ENCODE measurements at places on chromosomes 6 and 20.

- DNase-seq: no peak
Observed at GRCh38 chr6:118709859-118710350, 58.5 kb upstream of the CEP85L start.

DNA sequence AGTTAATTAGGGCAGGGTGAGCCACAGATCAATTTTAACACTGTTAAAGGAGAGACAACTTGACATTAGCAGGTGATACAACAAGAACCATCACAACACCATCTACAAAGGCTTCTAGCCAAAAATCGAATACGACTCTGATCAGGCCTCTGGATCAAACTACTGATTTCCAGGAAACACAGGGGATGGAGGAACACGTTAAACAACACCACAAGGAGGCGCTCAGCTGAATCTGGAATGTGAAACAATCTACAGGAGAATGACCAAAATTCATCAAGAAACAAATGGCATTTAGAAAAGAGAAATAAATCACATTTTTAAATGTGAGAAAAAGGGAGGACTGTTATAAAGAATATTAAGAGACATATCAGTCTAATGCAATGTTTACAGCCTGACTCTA lies 13.5 kb upstream of the MAFB start:
- DNase-seq: no peak

DNA sequence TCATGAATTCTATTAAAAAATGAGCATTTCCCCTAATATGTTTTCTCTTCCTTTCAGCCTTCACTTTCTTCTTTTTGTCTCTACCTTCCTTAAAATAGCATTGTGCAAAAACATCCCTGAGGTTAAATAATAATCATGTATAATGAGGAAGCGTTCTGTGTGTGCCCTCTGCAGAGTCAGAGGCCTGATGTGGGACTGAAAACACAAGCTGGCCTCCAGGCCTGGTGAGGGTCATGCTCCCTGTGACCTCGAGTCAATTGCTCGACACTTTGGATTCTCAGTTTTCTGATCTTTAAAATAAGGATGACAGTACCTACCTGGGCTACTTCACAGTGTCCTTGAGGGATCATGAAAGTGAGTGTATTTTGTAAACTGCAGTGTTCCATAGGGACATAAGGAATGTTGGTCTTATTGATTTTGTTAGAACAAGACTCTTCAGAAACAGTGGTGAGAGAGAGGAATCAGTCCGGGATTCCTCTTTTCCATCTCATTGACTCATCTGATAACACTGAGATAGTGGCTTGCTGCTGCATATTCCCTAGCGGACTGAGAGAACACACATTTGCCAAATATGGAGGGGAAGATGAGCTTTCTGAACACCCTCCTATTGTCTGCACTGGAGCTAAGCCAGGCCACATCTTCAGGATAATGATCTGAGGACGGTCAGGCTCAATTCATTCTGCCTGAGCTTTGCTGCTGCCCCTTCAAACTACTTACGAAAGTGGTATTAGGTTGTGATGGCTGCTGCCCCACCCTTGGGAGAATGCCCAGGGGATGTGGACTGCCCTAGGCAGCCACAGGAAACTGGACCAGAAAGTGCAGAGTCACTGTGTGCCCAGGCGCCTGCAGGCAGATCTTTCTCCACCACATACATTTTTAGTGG lies 39.6 kb upstream of the PDE7B start:
- no peak for DNase-seq

GRCh38 chr6:21992178-21992967 lies 304.5 kb downstream of the PRL start:
- DNase-seq: no peak

DNA sequence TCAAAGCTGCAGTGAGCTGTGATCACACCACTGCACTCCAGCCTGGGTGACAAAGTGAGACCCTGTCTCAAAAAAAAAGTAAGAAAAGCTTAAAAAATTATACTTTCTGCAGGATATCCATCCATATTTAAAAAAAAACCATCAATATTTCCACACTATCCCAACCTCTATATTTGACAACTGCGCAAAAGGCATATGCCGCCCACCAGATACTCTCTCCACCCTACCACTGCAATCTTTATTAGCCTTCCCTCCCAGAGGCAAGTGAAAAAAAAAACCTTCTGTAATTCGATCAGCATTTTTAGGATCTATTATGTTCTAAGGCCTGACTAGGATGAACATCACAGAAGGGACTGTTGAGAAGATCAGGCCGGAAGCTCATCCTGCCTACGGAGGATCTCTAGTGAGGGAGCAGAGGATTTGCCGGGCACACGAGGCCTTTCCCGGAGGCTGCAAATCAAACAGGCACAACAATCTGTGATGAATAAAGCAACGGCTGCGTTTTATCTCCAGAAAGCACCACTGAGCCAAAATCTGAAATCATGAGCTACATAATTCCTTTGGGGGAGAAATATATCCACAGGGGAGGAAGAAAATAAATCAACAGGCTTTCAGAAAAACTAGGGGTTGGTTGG lies 65.9 kb downstream of the GFOD1 start:
- no peak for DNase-seq

DNA sequence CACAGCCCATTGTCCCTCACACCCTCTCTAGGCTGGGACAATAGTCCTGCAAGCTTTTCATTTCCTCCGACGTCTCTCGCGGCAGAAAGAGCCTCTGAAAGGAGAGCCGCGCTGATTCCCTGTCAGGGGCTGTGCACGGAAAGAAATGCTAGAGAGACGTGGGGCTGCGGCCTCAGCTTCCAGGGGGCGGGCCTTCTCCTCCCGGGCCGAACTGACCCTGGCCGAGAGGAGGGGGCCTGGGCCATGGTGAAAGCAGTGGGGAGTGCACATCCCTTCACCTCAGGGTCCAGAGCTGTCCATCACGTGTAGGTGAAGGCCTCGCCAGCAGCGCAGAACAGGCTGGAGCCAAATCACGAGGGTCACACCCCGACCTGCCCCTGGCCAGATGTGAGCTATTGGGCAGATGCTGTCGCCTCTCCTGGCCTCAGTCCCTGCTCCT lies 220.4 kb downstream of the TAF4 start:
- no peak for DNase-seq

DNA sequence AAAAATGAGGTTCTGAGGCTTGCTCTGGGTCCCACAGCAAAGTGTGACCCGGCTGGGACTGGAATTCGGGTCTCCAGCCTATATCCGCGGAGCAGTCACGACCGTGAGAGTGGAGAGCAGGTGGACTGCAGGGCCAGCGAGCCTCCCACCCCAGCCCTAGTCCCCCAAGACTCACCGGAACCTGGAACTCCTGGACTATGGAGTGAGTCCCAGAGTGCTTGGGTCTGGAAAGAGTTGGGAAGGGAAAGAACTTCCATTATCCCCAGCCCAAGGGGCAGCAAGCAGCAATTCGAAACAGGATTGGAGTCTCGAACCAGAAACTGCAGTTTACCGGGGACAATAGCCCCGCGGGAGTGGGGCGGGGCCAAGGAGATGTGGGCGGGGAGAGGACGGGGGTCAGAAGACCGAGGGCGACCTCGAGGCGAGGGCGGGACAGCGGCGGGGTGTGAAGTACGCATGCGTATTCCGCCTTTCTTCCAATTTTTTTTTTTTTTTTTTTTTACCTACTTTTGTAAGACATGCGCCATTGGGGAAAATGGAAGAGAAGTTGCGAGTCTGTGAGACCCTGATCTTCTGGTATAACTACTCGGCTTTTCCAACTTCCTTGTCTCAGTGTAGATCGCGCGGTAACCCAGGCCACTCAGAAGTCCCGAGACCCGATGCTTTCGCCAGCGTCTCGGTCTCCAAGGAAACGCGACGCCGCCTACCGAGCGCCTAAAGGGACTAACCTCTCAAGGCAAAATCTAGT lies at the start of gene C20orf96:
TSS of gene C20orf96 (minus strand) at position 667 of the 748 bp plus-strand sequence. CDS start at position 527, 140 bp downstream.
- peak; percentile 82 for DNase-seq

GRCh38 chr6:73803562-73804241 lies 107.7 kb downstream of the CD109 start:
- DNase-seq: no peak

- no peak for DNase-seq
Observed at GRCh38 chr6:103707596-103708325, 1152.0 kb downstream of the HACE1 start.

DNA sequence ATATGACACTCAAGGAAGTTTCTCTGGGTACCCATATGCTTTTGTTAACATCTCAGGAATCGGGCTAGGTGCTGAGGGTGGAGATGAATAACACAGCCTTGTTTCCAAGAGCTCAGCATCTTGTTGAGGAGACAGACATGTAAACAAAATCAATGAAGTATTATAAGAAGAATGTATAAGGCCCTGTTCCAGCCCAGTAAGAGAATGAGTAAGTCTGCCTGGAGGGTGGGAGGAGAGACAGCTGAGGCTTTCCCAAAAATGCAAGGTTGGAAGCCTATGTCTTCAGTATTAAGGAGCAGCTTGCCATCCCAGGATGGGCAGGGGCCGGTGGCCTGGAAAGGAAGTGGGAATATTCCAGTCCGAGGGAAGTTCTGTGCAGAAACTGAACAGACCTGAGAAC lies 615.3 kb upstream of the BTBD3 start:
- no peak for DNase-seq

- DNase-seq: no peak
Observed at GRCh38 chr6:83307849-83308248, 114.7 kb downstream of the RWDD2A start.

- DNase-seq: no peak
Observed at GRCh38 chr6:91281901-91282300, 695.0 kb upstream of the MAP3K7 start.

DNA sequence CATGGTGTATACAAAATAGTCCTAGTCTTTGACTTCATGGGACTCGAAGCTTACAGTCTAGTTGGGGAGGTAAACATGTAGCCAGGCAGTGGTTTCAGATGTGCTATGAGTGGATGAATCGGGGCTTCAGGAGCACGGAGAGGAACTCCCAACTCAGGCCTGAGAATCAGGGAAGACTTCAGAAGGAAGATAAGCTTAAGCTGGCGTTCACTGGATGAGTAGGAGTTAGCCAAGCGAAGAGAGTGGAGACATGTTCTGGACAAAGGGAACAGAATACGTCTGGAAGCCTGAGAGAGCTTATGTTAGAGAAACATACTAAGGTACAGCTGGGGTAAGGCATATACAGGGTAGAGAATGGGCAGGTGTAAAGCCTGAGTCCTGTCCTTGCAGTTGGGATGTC lies 8.8 kb downstream of the CARMIL1 start:
- no peak for DNase-seq

GRCh38 chr20:24007073-24007595 lies 18.6 kb upstream of the GGTLC1 start:
- no peak for DNase-seq

DNA sequence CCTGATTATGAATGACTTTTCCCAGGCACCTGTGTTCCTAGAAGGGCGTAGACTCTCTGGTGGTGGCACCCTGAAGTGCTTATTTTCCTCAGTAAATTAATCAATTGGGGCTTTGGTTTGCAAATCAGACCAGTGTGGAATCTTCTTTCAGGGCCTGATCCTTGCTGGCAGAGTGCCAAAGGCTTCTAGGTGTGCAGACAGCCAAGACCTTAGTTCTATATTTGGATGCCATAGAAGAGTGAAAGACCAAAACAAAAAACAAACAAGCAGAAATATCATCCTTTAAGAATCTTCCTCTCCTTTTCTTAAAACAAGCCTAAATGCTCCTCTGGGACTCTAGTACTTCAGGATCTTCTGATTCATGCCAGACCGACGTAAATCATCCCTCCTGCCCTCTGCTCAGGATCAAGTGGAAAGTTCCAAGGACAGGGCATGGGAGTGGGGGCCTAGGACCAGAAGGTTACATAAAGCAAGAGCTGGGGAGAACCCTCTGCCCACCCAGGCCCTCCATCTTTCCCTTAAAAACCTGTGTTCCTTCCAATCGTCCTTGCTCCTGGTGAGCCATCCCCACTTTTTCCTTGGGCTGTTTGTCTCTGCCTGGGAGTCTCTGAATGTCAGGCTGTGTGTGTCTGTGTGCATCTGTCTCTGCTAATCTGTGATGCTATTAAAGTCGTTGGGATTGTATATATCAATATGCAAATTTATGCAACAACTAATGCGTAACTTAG lies 70.5 kb upstream of the MYLIP start:
- no peak for DNase-seq

- no peak for DNase-seq
Observed at GRCh38 chr6:88914895-88915598, 48.4 kb downstream of the RNGTT start.

- DNase-seq: no peak
Observed at GRCh38 chr20:15176929-15177328, 839.5 kb upstream of the FLRT3 start.

GRCh38 chr6:160768101-160768500 lies 66.1 kb downstream of the PLG start:
- DNase-seq: no peak

GRCh38 chr6:154261688-154262397 lies 94.8 kb downstream of the IPCEF1 start:
- DNase-seq: no peak

DNA sequence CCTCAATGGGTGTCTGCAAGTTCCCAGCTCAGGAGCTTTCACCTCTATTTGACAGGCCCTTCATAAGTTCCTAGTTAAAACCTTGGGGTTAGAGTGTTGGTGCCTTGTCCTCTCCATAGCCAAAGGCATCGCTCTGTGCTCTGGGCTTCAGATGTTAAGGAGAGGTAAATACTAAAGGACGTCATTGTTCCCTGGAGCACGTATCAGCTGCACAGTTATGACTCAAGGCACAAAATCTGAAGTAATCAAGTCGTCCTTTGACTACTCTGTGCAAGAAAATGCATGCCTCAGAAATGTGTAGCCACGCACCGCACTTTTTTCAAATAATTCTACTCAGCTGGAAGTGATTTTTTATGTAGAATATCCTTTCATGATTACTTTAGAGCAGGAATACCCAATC lies 240.8 kb upstream of the QKI start:
- DNase-seq: no peak

DNA sequence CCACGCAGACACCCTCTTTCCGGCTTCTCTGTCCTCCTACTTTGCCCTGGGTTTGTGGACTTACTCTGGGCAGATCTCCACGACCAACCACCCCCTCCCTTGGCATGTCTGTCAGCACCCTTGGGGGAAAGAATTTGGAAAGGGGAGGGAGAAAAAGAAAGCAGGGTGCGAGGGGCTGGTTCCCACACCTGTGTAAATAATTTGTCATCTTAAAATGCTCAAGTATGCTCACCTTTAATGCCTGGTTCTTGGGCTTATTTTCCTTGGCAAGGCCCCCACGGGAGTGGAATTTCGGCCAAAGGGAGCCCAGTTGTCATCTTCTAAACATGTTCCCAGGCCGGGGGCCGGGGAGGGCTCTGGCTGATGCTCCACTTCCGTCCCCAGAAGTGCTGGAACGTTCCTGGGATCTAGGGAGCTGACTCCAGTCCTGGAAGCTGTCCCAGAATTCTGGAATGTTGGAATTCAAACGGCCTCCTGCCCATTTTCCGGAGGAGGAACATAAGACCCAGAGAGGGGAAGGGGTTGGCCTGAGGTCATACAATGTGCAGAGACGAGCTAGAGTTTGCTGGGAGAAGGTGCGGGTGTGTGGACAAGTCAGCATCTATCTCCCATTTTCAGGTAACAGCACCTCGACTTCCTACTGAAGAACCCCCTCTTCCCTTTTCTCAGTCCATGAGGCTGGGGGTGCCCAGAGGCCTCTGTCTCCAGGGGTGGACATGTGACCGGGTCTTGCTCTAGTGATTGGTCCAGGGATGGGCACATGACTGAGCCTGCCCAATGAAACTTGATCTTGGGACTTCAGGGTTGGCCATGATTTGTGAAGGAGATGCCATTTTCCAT lies 122.3 kb downstream of the CEBPB start:
- DNase-seq: no peak
